ENCODE measurements at places on chromosomes 5 and 9.

- no peak for DNase-seq
Observed at GRCh38 chr9:128163523-128164306, 3.6 kb downstream of the BBLN start.

DNA sequence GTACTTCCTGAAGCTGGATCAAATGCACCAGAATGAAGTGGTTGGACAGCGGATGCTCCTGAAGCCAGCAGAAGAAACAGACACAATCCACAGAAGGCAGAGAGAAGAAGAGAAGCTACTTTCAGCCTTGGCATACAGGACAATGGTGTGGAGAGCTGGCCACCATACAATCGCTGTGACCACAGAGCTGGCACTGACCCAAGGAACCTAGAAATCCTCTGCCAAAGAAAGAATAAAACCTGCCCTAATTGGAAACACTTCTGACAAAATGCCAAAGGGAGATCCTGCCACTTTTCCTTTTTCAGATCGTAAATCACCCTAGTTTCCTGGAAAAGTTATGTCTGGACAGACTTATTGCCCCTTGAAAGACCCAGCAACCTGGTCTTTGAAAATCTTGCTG lies 77.8 kb downstream of the BAAT start:
- no peak for DNase-seq

DNA sequence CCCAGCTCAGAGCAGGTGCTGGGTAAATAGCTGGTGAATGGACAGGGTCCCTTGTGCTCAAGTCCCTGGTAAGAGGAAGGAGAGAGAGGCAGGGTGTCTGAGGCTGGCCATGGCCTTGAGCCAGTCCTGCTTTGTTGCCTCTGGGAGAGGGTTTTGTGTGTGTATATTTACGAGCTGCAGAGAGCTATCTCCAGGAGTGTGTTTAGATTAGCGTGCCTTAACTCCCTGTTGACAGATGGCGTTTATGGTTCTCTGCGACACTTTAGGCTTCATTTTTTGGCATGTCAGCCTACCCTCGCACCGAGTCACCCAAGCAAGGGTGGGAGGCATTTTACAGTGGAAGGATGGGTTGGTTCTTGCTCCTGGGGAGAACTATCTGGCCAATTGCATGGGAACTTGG lies 22.2 kb downstream of the HMCN2 start:
- DNase-seq, result no peak

DNA sequence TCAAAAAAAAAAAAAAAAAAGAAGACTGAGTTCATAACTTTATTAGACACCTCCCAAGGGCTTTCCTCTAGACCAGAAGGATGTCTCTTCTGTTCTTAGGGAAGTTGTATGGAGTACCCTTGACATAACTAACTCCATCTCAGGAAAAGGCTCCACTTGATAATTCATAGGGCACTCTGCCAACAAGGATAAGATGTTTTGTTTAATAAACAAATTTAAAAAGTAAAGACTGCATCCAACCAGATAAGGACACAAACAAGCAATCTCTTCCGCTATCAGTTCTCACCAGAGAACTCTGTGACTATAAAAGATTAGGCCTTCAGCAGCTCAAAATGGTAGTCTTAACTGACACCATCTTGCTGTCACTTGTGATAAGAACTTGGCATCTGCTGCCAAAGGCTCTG lies 65.8 kb downstream of the SFXN1 start:
- DNase-seq, result no peak

- no peak for DNase-seq
Observed at GRCh38 chr5:151143645-151144044, 13.9 kb downstream of the ANXA6 start.

- DNase-seq, result no peak
Observed at GRCh38 chr5:180563994-180564393, 27.3 kb downstream of the SCGB3A1 start.

DNA sequence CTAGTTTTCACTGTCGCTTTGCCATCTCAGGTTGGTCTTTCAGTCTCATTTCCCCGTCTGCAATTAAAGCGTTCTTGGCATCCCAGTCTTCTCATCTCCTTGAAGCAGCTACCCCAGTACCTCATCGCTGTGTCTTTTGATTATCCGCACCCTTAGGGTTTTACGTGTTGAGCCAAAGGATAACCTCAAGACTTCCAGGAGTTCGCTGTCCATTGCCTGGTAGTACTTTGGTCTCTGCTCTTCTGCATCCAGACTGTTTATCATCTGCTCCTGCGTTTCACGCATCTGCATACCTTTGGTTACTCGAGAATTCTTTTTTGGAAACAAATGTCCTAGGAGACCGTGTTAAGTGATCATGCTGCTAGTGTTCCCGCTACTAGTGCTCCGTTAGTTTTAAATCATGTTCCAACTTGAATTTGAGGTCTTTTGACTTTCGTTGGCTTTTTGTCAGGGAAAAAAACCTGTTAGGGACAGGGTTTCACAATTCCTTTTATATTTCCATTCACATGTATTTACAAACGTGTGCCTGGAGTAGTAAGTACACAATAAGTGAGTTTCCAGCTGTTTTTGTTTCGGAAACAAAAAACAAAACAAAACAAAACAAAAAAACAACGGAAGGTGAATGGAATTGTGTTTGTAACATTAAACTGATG lies 888 bp downstream of the RABGAP1 start:
- DNase-seq, result peak; percentile 74

GRCh38 chr9:16386007-16386826 lies 484.3 kb downstream of the BNC2 start:
- peak; percentile 72 for DNase-seq

DNA sequence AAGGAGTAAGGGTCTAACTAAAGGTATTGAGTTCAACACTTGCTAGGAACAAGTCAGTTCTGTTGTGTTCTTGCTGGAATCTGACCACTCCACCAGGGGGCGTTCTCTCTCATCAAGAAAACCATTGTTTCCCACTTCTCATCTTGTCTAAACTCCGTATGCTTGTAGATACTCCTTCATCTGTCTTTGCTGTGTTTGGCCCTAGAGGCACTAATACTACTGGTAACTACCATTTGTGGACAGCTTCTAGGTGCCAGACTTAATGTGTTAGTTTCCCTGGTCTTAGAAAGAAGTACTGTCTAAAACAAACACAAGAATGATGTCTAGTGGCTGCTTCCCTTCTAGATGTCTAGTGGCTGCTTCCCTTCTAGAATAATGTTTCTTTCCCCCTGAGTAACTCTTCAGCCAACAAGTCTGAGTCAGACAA lies 18.7 kb upstream of the PTPDC1 start:
- peak; percentile 89 for DNase-seq

GRCh38 chr9:126148994-126149393 lies 177.6 kb upstream of the MVB12B start:
- no peak for DNase-seq

DNA sequence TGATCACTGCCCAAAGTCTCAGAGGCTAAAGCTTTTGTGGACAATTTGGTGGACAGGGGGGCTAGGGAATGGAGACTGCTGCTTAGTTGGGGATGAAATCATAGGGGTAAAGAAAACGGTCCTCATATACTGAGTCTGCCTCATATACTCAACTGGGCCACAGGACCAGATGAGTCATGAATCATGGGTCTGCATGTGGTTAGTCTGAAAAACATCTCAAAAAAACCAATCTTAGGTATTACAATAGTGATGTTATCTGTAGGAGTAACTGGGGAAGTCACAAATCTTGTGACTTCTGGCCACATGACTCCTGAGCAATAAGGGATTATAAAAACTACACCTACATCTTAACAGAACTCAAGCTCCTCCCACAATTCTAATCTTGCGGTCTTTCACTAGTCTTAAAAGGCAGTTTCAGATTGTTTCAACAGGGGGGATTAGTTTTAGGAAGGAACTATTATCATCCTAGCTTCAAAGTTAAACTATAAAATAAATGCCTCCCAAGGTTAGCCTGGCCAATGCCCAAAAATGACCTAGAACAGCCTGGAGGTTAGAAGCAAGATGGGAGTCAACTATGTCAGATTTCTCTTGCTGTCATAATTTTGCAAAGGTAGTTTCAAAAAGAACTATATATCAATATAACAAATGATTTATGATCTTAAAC lies 17.5 kb downstream of the TMEM161B start:
- DNase-seq, result peak; percentile 58

DNA sequence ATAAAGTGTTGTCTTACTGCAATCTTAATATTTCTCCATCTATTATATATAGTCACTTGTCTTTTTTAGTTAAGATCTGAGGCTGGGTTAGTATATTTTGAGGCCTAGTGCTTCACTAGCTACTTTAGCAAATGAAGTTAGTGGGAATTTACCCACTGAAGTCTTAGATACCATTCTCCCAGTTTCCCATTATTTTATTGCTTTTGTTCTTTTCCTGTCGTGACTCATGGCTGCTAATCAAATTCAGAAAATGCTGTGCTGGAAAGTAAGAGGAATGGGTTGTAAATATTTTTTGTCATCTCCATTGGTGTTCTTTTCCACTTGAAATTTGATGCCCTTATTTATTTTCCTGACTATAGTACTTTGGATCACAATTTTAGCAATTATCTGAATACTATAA lies 14.2 kb downstream of the TCERG1 start:
- no peak for DNase-seq

- DNase-seq, result no peak
Observed at GRCh38 chr9:8027351-8027750, 227.8 kb upstream of the DMAC1 start.

DNA sequence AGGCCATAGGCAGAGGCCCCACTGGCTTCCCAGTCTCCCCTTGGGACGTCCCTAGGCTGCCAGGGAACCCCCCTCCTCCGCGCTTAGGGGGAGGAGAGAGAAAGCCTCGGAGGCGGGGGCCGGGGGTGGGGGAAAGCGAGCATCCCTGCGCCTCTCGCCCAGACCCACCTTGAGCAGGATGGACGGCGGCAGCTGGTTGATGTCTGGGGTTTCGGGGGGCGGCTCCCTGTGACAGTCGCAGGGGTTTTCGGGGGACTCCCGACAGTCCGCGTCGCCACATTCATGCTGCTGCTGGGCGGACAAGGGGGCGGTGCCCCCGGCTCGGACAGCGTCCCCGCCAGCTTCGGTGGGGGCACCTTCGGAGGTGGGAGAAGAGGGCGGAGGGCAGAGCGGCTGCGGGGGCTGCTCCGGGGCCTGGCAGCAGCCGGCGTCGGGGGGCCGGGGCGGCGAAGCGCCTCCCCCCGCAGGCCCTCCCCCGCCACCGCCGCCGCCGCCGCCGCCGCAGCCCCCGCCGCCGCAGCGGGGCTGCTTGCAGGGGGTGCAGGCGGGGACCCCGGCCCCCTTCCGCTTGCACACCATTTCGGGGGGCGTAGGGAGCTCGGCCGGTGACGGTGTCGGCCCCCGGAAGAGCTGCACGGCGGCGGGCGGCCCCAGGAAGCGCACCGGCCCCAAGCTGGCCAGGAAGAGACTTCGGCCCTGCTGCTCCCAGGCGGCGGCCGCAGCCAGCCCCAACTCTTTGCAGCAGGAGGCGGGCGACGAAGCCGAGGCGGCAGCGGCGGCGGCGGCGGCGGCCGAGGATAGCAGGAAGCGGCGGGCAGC lies 1.2 kb downstream of the FBXL17 start:
- no peak for DNase-seq

DNA sequence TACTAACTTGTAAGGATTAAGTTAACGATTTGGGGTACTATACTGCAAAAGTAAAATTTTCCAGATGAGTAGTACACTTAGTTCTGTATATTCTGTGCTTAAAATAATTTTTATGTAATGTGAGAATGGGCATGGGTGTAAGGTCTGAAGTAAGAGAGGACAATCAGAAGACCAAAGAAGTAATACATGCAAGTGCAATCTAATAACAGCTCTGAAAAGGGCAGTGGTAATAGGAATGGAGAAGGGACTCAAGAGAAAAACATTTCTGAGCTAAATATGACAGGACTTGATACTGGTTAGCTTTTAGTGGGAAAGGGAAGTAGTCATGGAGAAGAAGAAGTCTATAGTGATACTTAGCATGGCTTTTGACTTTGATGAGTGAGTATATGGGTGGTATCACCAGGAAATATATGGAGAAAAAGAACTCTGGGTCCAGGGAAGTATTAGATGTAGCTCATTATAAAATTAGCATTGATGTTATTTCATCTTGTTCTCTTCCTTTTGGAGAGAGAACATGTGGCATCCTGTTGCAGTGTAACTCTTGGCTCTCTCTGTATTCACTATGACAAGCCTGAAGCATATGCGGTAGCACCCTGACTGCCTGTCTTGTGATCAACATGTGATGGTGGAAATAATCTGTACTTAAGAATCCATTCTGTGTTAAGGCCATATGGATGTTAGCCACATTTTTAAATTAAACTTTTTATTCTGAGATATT lies 60.5 kb downstream of the ERCC6L2 start:
- no peak for DNase-seq

- DNase-seq, result no peak
Observed at GRCh38 chr9:130854835-130855234, 19.8 kb downstream of the ABL1 start.

DNA sequence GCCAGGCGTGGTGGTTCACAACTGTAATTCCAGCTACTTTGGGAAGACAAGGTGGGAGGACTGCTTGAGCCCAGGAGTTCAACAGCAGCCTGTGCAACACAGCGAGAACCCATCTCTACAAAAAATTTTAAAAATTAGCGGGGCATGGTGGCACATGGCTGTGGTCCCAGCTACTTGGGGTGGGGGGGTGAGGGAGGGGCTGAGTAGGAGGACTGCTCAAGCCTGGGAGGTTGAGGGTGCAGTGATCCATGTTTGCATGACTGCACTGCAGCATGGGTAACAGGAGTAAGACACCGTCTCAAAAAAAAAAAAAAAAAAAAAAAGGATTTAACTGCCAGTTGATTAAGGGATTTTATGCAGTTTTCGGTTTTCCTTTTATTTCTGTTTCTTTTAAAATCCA lies 65.0 kb downstream of the PTBP3 start:
- DNase-seq, result no peak

GRCh38 chr9:101458963-101459631 lies 23.5 kb upstream of the ALDOB start:
- DNase-seq, result peak; percentile 70

- no peak for DNase-seq
Observed at GRCh38 chr9:19493876-19494275, 85.1 kb downstream of the ACER2 start.

DNA sequence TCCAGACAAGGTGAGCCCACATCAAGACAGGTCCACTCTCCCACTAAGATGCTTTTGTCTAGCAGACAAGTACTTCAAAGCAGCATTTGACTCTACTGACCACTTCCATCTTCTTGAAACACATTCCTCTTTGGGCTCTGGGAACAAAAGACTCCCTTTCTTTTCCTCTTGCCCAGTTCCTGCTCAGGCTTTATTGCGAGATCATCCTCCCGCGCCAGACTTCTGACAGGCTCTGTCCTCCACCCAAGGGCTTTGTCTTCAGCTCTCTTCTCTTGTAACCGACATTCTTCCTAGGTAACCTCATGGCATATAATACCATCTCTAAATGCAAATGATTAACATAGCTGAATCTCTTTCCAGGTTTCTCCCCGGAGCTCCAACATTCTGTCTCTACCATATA lies 85.8 kb downstream of the NUDT12 start:
- no peak for DNase-seq

DNA sequence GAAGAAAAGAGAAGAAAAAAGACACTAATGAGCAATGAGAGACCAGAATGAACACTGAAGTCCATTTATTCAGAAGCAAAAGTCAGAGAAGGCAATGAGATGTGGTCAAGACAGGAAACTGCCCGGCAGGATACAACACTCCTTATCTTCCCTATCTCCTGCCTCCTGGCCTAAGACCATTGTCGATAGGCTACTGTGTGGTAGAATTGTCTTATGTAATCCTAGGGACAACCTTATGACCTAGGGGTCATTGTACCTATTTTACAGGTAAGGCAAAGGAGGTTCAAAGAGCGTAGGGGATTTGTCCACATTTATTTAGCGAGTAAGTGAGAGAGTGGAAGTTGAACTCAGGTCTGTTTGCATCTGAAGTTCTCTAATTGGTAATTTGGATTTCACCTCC lies 63.0 kb upstream of the PTPN3 start:
- no peak for DNase-seq

GRCh38 chr5:165837286-165837685 lies 2331.9 kb downstream of the MAT2B start:
- no peak for DNase-seq
